Neural progenitor cell (in vitro differentiated cells): ENCODE measurements at places on chromosomes 6 and 20.

DNA sequence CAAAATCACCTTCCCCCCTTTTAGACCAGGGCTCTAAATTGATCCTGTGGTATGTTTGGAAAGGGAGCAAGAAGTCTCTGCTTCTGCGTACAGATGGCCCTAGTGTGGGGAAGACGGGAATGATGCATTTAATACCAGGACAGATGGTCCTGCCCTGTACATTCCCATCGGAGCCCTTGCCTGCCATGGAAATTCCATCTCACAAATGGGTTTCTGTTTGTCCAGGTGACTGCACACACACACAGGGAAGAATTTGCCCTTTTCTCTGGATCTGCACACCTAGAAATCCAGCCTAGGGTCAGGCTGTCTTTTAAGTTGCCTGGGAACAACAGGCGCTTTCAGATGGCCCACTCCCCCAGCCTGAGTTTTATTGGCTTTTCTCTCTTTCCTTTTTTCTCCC is 1.3 kb downstream of the MAS1 start:
- DNase-seq, result no peak

DNA sequence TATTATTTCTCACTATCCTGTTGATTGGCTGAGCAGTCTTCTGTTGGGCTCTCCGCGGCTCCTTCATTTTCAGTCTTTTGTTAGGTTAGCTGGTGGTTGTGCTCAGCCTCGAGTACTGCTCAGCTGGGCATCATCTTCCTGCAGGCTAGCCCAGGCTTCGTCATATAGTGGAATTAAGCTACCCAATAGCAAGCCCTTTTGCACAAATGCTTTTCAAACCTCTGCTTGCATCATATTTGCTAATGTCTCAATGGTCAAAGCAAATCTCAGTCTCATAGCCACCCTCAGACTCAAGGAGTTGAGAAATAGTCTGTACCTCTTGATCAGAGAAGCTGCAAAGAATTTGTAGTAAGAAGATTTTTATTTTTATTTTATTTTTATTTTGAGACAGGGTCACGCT is 23.7 kb downstream of the STX11 start:
- DNase-seq, result no peak

DNA sequence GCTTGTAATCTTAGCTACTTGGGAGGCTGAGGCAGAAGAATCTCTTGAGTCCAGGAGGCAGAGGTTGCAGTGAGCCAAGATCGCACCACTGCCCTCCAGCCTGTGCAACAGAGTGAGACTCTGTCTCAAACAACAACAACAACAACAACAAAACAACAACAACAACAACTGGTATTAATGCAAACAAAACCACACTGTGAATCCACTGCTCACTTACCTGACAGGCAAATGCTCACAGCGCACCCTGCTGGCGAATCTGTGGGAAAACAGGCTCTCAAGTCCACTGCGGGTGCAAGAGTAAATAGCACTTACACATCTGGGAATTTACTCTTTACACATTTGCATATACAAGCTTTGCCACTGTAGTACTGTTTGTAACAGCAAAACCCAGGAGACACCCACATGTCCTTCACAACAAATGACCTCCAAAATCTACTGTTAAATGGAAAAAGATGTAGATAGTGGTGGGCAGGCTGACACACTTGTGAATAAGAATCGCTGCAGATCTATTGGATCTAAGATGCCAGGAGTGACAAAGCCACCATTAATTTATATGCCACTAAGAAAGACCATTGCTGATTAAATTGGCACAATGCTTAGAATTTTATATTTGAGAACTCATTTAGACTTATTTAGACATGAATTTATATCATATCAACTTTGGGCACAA is 29.3 kb downstream of the NSFL1C start:
- DNase-seq, result peak; percentile 75

GRCh38 chr6:61809004-61809595 is 476.9 kb downstream of the KHDRBS2 start:
- DNase-seq, result peak; percentile 37

DNA sequence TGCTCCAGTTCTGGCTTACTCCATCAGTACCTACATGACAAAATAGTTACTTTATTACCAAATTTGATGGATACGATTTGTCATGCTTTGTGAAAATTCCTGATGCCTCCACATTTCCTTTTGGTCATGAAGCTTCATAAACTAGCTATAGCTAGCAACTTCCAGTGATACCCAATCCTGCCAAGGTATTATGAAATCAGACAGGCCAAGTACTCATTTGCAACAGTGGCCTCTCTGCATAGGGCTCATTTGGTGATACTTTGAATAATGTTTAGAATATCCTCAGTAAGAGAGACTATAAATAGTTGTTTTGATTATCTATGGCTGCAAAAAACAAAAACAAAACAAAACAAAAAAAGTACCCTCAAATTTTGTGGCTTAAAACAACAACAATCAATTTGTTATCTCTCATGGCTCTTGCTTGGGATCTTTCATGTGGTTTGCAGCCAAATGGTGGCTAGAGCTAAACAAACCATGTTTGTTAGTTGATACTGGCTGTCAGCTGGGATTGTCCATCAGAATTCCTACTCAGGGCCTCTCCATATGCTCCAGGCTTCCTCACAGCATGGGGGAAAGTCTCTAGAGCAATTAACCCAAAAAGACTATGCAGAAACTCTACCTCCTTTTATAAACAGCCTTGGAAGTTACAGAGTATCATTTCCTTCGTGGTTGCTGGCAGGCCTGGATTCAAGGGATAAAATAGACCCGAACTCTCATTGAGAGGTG is 10.1 kb upstream of the PRL start:
- DNase-seq, result no peak

GRCh38 chr6:4518506-4518905 is 257.7 kb upstream of the CDYL start:
- no peak for DNase-seq

GRCh38 chr6:139186692-139187091 is 51.8 kb downstream of the HECA start:
- no peak for DNase-seq
